ENCODE measurements at places on chromosomes 5 and 9. TPM values are rescaled to one million over a fixed set of nuclear protein-coding genes. Genes with fewer than 3 reads are reported as not detected.

The SCGB3A1 gene
- total RNA-seq, result not detected

The MSX2 gene
- not detected for total RNA-seq

The GARNL3 gene
- 6.5 TPM for total RNA-seq

DNA sequence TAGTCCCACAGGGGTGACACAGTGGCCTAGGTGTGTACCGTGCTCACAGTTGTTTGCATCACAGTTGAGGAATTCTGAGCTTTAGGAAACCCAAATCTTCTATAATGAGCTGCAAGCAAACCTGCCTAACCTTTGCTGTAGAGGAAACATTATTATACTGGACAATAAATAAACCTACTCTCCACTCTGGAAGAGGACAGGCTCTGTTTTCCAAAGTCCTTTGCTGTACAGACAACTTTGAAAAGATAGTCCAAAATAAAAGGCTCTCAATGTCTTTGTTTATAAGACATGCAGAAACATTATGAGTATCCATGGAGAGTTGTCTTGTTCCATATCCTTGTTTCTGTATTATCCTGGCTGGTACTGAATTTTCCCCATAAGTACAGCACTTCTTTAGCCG lies 29.4 kb downstream of the ZNF131 start:
- no peak for DNase-seq
- H3K4me1 ChIP-seq, result no peaks in the 10 kb centered on the region
- H3K36me3 ChIP-seq, result peaks cover 2% of the 10 kb centered on the region
- no peak overlapping the region for H3K4me3 ChIP-seq
- H3K27ac ChIP-seq, result no peak overlapping the region

DNA sequence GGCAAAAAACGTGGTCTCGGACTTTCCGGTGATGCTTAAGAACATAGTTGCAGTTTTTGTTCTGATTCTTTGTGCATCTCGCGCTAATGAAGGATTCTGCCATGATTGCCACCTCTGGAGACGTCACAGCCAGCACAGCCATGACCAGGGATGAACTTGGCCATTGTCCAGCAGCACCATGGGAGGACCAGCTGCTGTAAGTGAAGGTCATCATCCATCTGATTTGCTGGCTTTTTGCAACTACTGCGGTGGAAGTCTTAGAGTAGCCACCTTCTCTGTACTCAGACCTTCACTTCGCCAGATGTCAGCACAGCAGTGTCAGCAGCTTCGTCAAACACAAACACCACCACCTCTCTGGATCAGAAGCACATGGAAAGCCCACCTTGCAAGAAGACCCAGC lies 45.7 kb downstream of the NSUN2 start:
- H3K27ac ChIP-seq, result peak overlapping the region; percentile 98
- no peaks in the 10 kb centered on the region for H3K36me3 ChIP-seq
- peak; percentile 44 for DNase-seq
- H3K4me3 ChIP-seq, result no peak overlapping the region
- no peaks in the 10 kb centered on the region for H3K27me3 ChIP-seq
- H3K4me1 ChIP-seq, result peaks cover 24% of the 10 kb centered on the region

DNA sequence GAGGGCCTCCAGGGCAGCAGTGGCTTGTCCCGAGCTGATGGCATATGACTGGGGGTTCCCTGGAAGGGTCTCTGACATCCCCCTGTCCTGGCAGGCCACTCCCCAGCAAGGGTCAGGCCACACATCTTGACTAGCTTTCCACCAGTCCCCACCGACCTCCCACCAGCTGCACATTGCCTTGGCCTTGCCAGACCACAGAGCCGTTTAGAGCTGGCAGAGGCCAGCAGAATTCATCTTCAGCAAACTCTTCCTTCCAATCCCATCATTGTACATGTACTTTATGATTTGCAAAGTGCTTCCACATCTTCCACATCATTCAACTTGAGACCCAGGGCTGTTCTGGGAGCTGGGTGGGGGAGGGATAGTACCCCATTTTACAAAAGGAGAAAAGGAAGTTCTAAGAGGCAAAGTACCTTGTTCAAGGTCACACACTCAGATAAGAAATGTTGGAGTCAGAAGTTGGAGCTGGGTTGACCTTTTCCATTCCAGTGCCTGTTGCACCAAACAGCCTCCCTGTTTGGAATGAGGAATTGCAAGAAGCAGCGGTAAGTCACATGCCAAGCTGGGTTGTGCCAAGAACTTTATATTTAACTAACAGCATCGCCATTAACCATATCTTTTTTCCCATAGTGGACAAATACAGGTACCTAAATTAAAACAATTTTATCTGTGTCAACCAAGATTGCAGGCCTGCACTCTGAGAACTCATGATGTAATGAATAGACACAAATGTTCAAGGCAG lies 25.8 kb upstream of the COL15A1 start:
- H3K4me3 ChIP-seq, result no peak overlapping the region
- no peak for DNase-seq
- no peaks in the 10 kb centered on the region for H3K27me3 ChIP-seq
- H3K36me3 ChIP-seq, result no peaks in the 10 kb centered on the region
- no peak overlapping the region for H3K27ac ChIP-seq

- H3K27ac ChIP-seq, result no peak overlapping the region
- no peak for DNase-seq
- no peak overlapping the region for H3K4me3 ChIP-seq
- no peaks in the 10 kb centered on the region for H3K27me3 ChIP-seq
- peaks cover 19% of the 10 kb centered on the region for H3K4me1 ChIP-seq
- no peaks in the 10 kb centered on the region for H3K36me3 ChIP-seq
These were observed 24.9 kb downstream of the ARHGEF37 start for GRCh38 chr5:149605998-149606724.

The PCDHB16 gene
- 0.25 TPM for total RNA-seq

GRCh38 chr5:58849921-58850667 lies 267.2 kb downstream of the RAB3C start:
- no peak overlapping the region for H3K27ac ChIP-seq
- no peak overlapping the region for H3K4me3 ChIP-seq
- H3K27me3 ChIP-seq, result no peaks in the 10 kb centered on the region
- no peaks in the 10 kb centered on the region for H3K36me3 ChIP-seq
- no peaks in the 10 kb centered on the region for H3K4me1 ChIP-seq
- peak; percentile 83 for DNase-seq

DNA sequence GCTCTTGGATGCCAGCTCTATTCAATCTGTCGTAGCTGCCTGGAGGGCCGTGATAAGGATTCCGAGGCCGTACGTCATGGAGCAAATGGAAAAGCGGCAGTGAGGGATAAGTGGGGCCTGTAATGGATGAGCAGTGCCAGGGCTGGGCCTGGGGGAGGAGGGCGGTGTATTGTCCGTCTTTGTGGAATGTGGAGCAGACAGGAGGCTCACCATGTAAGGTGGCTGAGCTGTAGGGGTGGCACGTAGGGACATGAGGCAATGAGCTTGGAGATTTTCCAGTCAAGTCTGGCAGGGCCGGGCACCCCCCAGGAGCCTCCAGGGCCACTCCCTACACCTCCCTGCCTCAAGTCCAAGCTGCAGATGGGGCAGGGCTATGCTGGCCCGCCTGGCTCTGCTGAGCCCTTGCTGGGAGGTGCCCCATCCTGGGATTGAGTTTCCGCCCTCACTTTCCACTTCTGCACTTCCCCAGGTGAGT lies 29.2 kb downstream of the NCS1 start:
- H3K27ac ChIP-seq, result no peak overlapping the region
- H3K27me3 ChIP-seq, result no peaks in the 10 kb centered on the region

Measured in right lobe of liver (tissue), 6 donors.